Naive thymus-derived CD8-positive, alpha-beta T cell (primary cell): ENCODE measurements at places on chromosomes 2 and 18. TPM values are rescaled to one million over a fixed set of nuclear protein-coding genes. Genes with fewer than 3 reads are reported as not detected.

DNA sequence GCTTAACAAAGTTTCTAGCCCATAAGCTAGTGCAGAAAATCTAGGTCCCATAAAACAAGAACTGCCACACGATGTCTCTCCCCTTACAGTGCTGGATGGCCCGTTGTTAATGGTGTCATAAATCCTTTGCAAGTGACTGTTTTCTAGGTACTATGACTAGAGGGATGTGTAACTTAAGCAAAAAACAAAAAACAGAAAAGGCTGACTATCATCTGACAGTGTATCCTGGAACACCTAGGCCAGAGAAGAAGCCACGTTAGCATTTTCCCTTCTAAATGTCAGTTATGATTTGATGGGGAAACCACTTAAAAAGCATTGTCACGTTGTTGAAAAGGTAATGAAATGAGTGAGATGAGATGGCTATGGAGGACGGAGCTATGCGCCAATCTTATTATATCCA, 2.4 kb downstream of the CASP8 start:
- peaks cover 13% of the 10 kb centered on the region for H3K36me3 ChIP-seq
- DNase-seq = no peak
- peak overlapping the region; percentile 82 for H3K4me3 ChIP-seq
- peak overlapping the region; percentile 86 for H3K27ac ChIP-seq
- peaks cover 80% of the 10 kb centered on the region for H3K4me1 ChIP-seq

GRCh38 chr2:101464841-101465240, 10.1 kb downstream of the RFX8 start:
- H3K27ac ChIP-seq = no peak overlapping the region
- no peak for DNase-seq
- no peaks in the 10 kb centered on the region for H3K4me1 ChIP-seq
- H3K4me3 ChIP-seq = no peak overlapping the region

DNA sequence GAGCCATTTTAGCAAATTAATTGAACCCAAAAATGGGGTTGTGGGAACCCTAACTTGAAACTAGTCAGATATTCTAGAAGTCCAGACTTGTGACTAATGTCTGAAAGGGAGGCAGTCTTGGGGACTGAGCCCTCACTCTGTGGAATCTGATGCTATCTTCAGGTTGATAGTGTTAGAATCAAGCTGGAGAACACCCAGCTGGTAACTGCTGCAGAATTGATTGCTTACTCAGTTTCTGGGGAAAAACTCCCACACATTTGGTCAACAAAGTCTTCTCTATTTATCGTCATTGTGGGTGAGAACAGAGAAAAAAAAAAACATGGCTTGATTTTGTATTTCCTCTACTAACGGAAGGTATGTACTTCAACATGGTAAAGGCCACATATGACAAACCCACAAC, 1925.8 kb upstream of the CELF4 start:
- no peak overlapping the region for H3K27ac ChIP-seq
- no peaks in the 10 kb centered on the region for H3K27me3 ChIP-seq
- DNase-seq = no peak
- H3K4me1 ChIP-seq = no peaks in the 10 kb centered on the region

C2orf78 gene
- not detected for total RNA-seq

LOXHD1 gene
- 0.08 TPM for total RNA-seq
